Stimulated activated CD8-positive, alpha-beta memory T cell treated with anti-CD3 and anti-CD28 coated beads, Interleukin-4, amount 100 ng/mL, for 4 hours (primary cell): ENCODE measurements at places on chromosomes 1 and 21.

- no peak for DNase-seq
Measured at GRCh38 chr1:2795926-2796325, 5.6 kb downstream of the TTC34 start.

DNA sequence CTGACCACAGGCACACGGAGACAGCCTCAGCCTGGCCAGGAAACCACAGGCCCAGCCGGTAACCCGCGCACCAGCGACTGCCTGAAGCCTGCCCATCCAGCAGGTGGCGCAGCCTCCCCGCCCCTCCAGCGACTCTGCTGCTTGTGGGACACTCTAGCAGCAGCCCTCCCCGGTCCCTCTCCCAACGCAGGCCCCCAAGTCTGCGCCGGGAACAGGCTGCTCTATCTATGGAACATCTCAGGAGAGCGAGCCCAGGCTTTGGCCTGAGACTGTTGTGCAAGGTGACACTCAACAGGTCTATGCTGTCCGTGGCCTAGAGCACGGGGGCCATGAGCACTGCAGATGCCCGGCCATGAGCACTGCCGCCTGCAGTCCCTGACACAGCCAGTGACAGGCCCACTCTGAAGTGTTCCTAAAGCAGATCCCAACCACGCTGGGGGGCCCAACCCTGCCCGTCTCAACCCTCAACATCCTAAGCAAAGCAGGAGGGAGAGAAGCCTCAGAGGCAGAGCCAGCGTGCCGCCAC, 28.4 kb downstream of the WDR4 start:
- no peak for DNase-seq

DNA sequence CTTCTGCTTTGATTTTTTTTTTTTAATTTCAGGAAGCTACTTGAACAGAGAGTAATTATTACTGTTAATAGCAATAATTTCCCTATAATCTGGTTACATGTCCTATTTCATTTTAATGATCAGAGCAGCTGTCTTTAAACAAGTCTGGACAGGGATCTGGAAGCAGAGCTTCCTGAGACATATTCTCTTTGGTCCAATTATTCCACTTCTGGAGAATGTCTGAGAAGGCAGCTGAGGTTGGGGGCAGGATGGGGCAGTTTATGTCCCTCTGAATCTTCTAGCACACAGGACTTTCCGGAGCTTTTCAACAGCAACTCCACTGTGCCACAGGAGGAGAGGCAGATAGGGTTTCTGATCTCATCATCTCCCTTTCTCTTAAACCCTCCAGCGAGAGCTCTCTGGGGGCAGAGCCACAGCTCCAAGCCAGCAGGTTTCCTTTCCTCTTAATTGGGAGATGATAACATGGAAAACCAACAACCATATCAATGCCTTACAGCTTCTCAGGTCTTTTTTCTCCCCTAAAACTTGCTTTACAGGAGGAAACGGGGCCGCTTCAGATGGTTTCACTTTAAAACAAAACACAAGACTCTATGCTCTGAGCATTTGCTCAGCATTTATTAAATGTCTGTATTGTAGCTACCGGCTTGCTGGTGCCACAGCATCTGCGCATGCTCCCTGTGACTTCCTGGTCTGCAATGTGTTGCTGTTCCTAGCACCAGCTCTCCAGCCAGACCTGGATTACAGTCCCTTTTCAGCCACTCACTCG, 425.7 kb upstream of the USP24 start:
- DNase-seq: no peak

- DNase-seq: no peak
Measured at GRCh38 chr1:47913225-47913823, 83.9 kb downstream of the TRABD2B start.

DNA sequence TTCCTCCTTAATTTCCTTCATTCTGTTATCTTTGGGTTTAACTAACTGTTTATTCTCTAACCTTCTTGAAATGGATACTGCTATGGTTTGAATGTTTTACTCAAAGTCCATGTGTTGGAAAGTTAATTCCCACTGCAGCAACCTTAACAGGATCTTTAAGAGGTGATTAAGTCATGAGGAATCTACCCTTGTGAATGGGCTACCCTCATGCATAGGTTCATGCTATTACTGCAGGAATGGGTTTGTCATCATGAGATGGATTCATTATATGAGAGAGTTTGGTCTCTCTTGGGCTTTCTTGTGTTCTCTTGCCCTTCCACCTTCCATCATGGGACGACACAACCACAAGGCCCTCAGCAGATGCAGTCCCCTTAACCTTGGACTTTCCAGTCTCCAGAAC, 516.9 kb downstream of the ADGRL2 start:
- DNase-seq: no peak

GRCh38 chr1:218611916-218612585, 266.9 kb downstream of the TGFB2 start:
- no peak for DNase-seq

- DNase-seq: no peak
Measured at GRCh38 chr1:8276932-8277331, 41.0 kb upstream of the SLC45A1 start.

DNA sequence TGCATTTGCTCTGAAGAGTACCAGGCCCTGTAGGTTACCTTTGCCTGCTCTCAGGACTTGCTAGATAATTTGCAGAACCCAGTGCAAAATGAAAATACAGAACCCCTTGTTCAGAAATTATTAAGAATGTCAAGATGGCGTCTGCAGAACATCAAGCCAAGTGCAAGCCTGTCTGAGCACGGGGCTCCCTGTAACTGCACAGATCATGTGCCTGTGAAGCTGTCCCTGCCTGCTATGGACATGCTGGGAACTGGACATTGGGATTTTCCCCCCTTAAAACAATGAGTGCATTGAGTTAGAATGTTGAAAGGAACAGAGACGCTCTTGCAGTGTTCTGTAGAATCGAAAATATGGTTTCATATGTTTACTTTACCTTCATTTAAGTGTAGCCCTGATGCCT, 2.9 kb downstream of the CLDN14 start:
- no peak for DNase-seq

GRCh38 chr1:79519084-79519760, 512.7 kb upstream of the ADGRL4 start:
- no peak for DNase-seq

- no peak for DNase-seq
Measured at GRCh38 chr1:240394353-240394752, 217.6 kb downstream of the GREM2 start.

DNA sequence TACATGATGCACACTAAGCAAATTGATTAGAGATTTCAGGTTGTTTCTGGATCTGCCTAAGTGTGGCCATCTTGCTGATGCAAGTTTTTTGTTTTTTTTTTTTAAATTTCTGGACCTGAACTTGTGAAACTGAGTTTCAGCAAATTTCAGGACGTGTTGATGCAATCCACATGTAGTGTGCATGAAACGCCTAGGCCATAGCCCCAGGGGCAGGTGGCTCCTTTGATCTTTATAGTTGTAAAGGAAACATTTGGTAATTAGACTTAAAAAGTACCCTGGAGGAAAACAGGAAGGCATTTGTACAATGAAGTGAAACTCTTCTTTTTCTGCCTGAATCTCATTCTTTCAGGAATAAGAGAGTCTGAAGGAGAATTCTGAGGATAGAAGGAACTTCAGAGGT, 162.2 kb upstream of the LHX8 start:
- no peak for DNase-seq

GRCh38 chr1:25804244-25804963, 4.4 kb downstream of the SELENON start:
- DNase-seq: no peak

DNA sequence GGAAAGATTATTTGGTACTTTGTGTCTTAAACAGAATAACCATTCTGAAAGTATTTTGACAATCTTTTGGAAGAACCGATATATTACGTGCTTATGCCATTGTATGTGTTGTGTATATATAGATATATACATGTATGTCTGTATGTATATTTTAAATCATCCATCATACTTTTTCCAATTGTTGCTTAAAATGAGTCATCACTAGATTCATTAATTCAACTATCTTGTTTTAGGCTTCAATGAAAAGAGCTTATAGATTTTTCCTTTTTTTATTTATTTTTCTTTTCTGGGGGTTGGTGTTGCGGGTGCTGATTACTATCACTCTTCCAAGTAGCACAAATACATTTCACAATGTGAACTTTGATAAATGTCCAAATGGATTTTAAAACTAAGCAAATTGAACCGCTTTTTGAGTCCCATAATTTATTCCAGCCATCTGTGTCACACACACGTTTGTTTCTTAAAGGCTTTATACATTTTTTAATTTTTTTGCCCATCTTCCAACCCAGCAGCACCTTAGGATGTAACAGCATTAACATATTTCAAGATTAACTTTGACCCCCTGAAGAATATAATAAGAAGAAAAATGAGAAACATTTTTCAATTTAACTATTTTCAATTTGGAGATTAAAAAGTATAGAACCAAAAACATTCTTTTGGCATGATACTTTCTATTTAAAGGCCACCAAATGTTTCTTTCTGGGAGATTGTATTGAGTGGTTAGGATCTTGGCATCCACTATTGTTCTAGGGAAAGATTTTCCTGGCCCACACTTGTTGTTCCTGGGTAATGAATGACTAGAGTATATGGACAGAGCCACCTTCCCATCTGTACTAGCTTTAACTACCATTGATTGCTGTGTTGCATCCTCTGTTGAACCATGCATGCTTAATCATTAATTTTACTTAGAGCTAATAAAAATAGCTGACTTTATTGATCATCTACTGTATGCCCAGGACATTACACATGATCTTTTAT, 9.3 kb upstream of the DPYD start:
- no peak for DNase-seq

GRCh38 chr1:112359961-112360767, 35.9 kb upstream of the CTTNBP2NL start:
- DNase-seq: no peak

DNA sequence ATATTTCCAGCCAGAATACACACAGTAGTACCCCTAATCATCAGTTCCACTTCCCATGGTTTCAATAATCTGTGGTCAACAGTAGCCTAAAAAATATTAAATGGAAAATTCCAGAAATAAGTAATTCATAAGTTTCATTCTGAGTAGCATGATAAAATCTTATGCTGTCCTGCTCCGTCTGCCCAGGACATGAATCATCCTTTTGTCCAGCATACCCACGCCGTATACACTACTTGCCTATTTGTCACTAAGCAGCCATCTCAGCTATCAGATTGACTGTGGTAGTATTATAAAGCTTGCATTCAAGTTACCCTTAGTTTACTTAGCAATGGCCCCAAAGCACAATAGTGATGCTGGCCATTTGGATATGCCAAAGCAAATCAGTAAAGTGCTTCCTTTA, 118.7 kb downstream of the SLC5A9 start:
- DNase-seq: no peak

DNA sequence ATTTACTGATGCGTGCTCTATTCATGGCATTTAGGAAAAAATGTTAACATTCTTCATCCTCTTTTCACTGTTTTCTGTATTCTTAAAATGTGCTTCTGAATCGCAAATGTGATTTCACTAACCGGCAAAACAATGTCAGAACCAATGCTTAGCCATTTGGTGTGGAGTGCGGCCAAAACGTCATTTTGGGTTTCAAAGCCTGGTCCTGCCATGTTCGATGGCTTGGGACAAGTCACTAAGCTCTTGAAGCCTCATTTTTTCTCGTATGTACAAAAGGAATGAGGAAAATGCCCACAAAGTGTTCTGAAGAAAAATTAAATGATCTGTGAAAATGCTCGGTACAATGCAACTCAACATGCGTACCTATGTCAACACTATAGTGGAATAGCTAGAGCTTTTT, 175.3 kb downstream of the APP start:
- DNase-seq: no peak

- DNase-seq: no peak
Measured at GRCh38 chr1:225611537-225612223, 41.2 kb downstream of the ENAH start.

- DNase-seq: no peak
Measured at GRCh38 chr1:66606362-66607065, 72.6 kb downstream of the SGIP1 start.

- DNase-seq: no peak
Measured at GRCh38 chr1:161502181-161502580, 3.1 kb upstream of the FCGR2A start.

GRCh38 chr1:26321315-26322041, 3.7 kb downstream of the CD52 start:
- DNase-seq: peak; percentile 99
